Keratinocyte (primary cell): ENCODE measurements at places on chromosomes 5 and 9.

GRCh38 chr5:129506086-129506485 is 46.0 kb downstream of the ADAMTS19 start:
- H3K36me3 ChIP-seq: no peaks in the 10 kb centered on the region
- no peaks in the 10 kb centered on the region for H3K4me1 ChIP-seq
- no peak for DNase-seq
- H3K27ac ChIP-seq: no peak overlapping the region

DNA sequence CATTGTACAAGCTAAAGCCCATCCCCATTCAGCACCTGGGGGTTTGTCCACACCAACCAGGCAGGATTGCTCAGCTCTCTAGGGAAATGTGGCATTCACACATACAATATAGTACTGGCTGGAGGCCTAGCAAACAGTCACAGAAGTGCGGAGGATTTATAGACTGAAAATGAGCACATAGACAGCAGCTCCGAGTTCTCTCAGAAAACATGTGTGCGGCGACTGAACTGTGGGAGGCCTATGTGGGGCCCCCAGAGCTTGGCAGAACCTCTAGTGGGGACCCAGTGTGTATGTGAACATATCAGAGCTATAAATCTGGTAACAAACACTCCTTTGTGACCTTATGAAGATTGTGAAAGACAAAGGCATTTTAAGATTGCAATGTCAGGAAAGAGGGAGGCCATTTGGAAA is 431.1 kb downstream of the DTWD2 start:
- no peak overlapping the region for H3K4me3 ChIP-seq
- H3K27me3 ChIP-seq: no peaks in the 10 kb centered on the region
- DNase-seq: no peak
- no peak overlapping the region for H3K27ac ChIP-seq
- H3K4me1 ChIP-seq: peaks cover 4% of the 10 kb centered on the region
- H3K36me3 ChIP-seq: no peaks in the 10 kb centered on the region

DNA sequence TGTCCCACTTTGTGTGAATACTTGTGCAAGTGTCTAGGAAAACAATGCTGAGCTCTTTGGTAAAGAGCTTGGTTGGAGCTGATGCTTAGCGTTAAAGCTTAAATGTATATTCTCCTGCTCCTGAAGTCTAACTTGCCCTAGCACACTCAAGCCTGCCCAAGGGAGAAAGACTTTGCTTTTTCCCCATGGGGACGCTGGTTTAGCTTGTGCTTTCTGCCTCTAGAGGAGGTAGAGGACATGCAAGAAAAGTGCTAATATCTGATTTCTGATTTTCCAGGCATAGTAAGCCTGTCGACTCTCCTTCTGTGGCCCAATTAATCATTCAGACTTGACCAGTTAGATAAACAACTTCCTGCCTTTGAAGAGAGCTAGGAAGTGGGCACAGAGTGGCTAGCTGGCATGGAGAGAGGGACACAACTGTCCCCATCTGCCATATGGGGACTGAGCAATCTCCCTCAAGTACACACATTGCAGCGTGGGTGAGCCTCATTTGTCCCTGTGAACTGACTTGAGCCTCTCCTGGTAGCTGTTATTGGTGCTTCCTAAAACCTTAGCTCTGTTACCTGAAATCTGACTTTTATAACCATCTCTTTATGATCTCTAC is 348.4 kb downstream of the BRINP1 start:
- no peak overlapping the region for H3K4me3 ChIP-seq
- H3K27ac ChIP-seq: no peak overlapping the region
- DNase-seq: no peak
- H3K4me1 ChIP-seq: no peaks in the 10 kb centered on the region
- no peaks in the 10 kb centered on the region for H3K36me3 ChIP-seq

DNA sequence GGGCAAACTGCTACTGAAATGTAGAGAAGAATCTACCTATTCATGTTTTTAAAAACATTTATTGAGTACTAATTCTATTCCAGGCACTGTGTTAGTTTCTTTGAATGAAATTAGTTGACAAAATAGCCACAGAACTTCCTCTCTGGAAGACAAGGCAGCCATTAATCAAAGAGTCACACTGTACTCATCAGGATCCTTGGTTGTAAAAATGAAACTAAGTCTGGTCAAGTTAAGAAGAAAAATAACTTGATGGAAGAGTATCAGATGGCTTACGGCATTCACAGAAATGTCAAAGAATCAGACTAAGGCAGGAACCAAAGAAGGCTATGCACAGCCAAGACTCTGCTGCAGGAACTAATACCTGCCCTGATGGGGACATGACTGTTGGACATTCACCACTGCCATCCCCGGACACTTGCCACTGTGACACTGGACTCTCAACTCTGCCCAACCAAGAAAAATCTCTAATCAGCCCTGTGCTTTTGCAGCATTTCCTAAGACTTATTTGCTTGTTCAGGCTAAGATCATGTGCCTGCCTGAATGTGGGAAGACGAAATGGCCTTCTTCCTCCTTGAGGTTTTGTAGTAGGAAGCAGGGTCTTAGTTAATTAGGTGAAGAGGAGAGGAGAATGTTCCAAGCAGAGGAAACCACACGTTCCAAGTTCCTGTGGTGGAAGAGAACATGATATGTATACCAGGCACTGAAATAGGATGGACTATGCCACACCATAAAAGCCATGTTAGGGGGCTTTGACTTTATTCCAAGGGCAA is 23.3 kb upstream of the NDUFB6 start:
- DNase-seq: no peak
- no peak overlapping the region for H3K27ac ChIP-seq
- no peak overlapping the region for H3K4me3 ChIP-seq
- H3K36me3 ChIP-seq: no peaks in the 10 kb centered on the region
- peaks cover under 1% of the 10 kb centered on the region for H3K4me1 ChIP-seq
- peaks cover 4% of the 10 kb centered on the region for H3K27me3 ChIP-seq

GRCh38 chr5:166123717-166124116 is 2167.7 kb upstream of the WWC1 start:
- no peak overlapping the region for H3K4me3 ChIP-seq
- no peaks in the 10 kb centered on the region for H3K27me3 ChIP-seq
- H3K27ac ChIP-seq: no peak overlapping the region
- no peak for DNase-seq
